ENCODE measurements at places on chromosomes 12 and 14.
A peak's percentile ranks its signal among the peaks of the same experiment; 100 is the strongest.

DNA sequence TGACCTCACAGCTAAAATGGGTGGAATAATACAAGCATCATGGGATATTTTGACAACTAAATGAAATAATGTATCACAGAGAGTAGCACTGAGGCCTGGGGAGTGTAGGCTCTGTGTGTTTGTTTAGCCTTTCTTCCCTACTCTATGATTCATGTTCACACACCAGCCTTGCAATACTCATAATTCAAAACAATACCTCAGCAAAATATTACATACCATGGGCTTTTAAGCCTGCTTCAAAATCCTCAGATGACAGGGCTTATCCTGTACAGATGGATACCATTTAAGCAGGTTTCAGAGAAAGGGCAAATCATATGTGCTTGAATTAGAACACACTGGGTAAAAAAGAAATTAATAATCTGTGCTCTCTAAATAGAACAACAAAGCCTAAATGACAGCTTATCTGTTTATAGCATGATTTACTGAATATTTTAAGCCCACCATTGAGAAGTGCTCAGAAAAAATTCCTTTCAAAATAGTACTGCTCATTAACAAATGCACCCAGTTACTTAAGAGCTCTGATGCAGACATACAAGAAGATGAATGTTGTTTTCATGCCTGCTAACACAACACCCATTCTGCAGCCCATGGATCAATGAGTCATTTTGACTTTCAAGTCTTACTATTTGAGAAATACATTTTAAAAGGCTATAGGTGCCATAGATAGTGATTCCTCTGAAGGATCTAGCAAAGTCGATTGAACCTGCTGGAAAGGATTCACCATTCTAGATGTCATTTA, 84.9 kb upstream of the ADAMTS20 start:
- no peak for DNase-seq

- DNase-seq, result no peak
Observed at GRCh38 chr12:129002427-129002826, 149.1 kb downstream of the GLT1D1 start.

GRCh38 chr12:17372508-17372907, 717.5 kb downstream of the RERGL start:
- no peak for DNase-seq

GRCh38 chr14:103801459-103801858, 45.9 kb downstream of the PPP1R13B start:
- peak; percentile 97 for DNase-seq

- no peak for DNase-seq
Observed at GRCh38 chr14:63508033-63508432, 35.1 kb downstream of the PPP2R5E start.

- DNase-seq, result no peak
Observed at GRCh38 chr14:104956290-104956890, 21.8 kb downstream of the AHNAK2 start.

DNA sequence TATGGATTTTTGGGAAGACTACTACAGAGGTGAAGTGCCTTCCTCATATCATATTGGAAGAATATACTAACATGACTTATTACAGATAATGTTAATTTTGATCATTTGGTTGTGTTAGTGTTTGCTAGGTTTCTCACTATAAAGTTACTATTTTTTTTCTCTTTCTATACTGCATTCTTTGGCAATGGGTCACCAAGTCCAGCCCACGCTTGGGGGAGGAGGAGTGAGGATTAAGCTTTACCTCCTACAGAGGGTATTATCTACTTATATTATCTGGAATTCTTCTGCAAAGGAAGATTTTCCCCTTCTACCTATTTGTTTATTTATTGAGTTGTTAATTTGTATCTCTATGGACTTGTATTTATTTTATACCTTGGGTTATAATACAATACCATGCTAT, 31.5 kb downstream of the SCN8A start:
- peak; percentile 79 for DNase-seq

GRCh38 chr12:55930771-55931316, at the start of gene DGKA:
Gene DGKA, plus strand, starts transcription at chr12:55931162. Its CDS starts 5,342 bp downstream, at chr12:55936504.
- peak; percentile 86 for DNase-seq

DNA sequence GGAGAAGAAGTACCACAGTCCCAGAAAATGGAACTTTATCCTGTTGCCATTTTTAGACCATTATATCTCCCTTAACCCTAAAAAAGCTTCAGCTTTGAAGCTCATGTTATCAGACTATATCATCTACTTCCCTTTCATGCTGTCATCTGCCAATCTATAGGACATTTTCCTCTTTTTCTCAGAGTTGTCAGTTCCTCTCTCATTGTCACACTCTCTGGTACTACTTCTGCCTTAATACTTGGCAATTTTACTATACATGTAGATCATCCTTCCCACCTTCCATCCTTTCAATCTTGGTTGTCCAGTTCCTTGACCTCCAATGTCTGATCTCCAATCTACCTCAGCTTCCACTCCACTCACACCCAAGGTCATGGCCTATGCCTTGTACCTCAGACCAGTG, 57.4 kb downstream of the SLC15A5 start:
- no peak for DNase-seq

DNA sequence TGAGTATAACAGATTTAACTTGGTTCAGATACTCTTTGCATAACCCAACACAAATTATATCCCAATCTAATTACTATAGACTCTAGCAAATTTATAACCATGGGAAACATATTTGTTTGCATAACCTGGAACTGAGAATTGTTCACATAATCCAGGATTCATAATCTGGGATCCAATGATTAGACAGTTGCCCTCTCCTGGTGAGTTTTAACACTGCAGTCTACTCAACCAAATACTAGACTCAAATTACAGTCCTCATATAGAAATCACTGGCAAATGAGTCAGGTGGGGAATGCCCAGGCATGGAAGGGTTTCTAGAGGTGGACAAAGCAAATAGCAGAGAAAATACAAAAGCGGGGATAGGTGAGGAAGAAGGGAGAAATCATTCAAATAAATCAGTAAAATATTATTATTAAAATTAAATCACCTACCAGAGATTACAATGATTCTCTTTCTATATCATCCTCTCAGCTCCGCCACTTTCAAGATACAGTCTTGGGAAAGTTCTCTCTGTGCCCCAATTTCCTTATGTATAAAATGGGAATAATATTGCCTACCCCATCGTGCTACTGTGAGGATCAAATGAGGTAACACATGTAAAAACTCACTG, 9.4 kb downstream of the GCH1 start:
- peak; percentile 88 for DNase-seq

- DNase-seq, result peak; percentile 60
Observed at GRCh38 chr12:102120886-102121285, 903 bp downstream of the PARPBP start.

GRCh38 chr12:106841510-106842302, 67.2 kb downstream of the RIC8B start:
- DNase-seq, result peak; percentile 63

DNA sequence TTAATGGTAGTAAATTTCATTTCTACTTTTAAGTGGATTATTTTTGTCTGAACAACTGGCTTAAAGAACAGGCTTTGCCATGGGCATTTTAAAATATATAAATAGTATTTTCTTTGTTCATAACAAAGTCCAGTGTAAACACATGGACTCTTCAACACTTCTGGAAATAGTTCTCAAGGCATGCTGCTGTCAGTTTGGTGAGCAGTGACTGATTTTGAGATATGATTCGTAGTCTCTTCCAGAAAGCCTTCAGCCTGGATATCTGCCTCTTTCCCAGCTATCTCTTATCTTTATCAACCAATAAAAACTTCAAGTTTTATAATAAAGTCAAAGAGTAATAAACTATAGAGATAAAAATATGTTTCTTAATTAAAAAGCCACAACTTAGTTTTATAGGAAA, 110.7 kb downstream of the NAV3 start:
- no peak for DNase-seq

DNA sequence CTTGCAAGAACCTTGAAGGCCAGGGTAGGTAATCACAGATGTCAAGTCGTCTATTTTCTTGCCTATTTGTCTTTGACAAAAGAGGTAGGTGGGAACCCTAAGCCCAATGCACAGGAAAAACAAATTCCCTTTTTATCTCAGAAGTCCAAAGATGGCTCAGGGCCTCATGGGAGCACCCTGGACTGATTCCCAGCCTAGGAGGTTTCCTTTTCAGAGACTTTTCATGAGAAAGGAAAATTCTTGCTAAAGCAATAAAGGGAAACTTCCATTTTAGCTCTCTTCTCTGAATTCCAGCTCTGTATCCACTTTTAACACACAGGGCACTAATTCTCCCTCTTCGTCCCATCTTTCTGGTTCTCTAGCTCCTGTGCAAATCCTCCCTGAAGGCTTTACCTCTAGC, 1.2 kb downstream of the ZNF641 start:
- DNase-seq, result no peak

- no peak for DNase-seq
Observed at GRCh38 chr12:42565633-42566032, 23.9 kb downstream of the PRICKLE1 start.

GRCh38 chr14:50320283-50320682, 8.2 kb downstream of the DMAC2L start:
- peak; percentile 69 for DNase-seq

GRCh38 chr12:21248679-21249078, 86.0 kb downstream of the SLCO1A2 start:
- DNase-seq, result peak; percentile 47

GRCh38 chr14:88326352-88327103, 3.5 kb upstream of the KCNK10 start:
- no peak for DNase-seq

GRCh38 chr12:44021471-44021971, 185.6 kb downstream of the TMEM117 start:
- DNase-seq, result no peak

DNA sequence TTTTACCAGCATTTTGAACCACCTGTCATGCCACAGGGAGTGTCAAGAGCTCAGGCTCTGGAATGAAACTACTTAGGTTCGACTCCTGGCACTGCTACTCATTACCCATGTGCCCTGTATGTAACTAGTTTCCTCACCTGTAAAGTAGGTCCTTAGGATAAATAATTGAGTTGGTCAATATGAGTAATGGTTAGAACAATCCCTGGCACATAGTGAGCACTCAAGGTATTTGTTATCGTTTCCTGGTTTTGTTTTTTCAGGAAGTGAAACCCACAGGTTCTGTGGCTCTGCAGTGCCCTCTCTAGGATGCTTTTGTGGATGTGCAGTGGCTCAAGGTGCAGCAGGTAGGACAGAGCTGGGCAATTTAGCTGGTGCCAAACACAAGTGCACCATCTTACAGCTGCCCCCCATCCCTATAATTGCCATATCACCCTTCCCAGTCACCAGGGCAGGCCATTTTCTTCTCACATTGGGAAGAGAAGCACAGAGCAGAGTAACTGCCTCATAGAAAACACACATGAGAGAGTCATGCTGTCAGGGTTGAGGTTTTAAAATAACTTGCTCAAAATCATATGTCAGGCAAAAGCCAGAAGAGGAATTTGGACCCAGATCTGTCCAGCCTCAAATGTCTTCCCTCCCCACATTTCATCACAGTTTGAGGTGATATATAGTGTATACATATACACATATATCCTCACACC, 297.5 kb downstream of the RPAP3 start:
- DNase-seq, result peak; percentile 20

GRCh38 chr14:60151715-60152114, 13.5 kb downstream of the DHRS7 start:
- DNase-seq, result peak; percentile 95

DNA sequence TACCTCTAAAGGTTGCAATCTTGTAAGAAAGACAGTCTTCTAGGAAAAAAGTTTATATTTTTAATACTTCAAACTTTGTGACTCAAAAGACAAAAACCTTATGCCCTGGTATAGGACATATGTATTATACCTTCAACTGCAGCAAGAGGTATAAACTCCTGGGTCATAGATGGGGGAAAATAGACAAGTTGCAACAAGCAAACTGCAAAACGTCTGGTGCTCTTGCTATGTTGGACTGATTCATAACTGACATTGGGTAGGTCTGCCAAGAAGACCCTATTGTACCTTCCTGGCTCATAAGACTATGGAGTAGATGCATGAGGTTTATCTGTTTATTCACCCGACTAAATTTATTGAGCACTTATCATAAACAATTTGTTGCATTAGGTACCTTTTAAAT, 40.9 kb downstream of the BEST3 start:
- DNase-seq, result no peak

DNA sequence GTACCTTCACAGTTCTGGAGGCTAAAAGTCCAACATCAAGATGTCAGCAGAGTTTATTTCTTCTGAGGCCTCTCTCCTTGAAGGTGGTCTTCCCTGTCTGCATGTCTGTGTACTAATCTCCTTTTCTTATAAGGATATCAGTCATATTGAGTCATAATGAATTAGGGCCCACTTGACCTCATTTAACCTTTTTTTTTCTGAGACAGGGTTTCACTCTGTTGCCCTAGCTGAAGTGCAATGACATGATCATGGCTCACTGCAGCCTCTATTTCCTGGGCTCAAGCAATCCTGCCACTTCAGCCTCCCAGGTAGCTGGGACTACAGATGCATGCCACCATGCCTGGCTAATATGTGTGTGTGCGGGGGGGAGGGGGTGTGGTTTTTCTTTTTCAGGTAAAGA, 41.7 kb downstream of the PPM1H start:
- DNase-seq, result peak; percentile 9

GRCh38 chr14:37247791-37248461, 50.2 kb downstream of the MIPOL1 start:
- no peak for DNase-seq

DNA sequence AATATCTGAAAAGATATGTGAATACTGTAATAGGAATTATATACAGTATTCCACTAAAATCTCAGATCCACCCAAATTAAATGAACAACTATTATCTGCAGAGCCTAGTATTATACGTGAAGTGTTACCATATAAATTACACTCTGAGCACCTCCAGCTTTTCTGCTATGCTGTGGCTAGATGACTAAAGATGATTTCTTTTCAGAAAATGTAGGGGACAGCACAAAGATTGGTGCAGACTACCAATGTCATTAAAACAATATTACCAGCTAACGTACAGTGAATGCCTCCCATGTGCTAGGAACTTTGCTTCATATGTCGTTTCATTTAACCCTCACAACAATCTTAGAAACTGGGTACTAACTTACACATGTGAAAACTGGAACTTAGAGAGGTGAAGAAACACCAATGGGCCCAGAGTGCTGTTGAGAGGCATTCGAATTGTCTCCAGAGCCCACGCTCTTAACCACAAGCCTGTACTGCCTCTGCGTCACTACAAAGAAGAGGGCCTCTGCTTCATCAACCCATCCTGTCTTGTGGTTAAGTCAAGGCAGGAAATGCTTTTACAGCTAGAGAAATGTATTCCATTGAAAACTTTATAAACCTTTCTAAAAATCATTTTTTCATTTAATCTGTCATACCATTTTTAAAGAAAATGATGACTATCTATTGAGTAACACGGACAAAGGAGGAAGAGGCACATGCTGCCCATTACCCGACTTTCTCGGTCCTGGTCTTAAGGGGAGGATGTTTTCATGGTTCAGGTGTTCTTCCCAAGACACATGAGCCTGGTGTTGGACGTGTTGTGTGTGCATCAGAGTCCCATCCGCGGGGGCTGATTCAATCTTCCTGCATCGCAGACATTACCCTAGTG, 1.3 kb downstream of the GPR65 start:
- no peak for DNase-seq

Measured in ELR (cell line).